ENCODE measurements at places on chromosomes 12 and 14.

- DNase-seq = no peak
These were observed 349.7 kb downstream of the ATP23 start for GRCh38 chr12:58291106-58291505.

- DNase-seq = no peak
These were observed 98.9 kb downstream of the RBM19 start for GRCh38 chr12:113867258-113867657.

- no peak for DNase-seq
These were observed 79.9 kb downstream of the PHLDA1 start for GRCh38 chr12:75951399-75952278.

GRCh38 chr14:53493320-53493719 lies 340.2 kb upstream of the DDHD1 start:
- no peak for DNase-seq

DNA sequence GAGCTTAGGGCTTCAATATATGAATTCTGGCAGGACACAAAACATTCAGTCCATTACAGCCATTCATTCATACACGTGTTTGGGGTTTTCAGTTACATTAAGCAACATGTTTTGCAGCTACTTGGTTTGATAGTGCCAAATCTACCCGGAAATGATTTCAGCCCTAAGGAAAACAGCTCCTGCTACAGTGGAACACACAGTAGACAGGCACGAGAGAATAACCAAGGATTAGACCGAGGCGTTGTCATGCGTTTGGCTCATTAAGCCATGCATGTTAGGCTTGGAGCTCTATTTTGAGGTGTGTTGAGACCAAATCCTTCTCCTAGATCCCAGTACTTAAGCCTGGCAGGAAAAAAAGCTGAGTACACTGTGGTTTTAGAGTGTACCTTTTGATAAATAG lies 177.4 kb downstream of the PRKCH start:
- DNase-seq = no peak

DNA sequence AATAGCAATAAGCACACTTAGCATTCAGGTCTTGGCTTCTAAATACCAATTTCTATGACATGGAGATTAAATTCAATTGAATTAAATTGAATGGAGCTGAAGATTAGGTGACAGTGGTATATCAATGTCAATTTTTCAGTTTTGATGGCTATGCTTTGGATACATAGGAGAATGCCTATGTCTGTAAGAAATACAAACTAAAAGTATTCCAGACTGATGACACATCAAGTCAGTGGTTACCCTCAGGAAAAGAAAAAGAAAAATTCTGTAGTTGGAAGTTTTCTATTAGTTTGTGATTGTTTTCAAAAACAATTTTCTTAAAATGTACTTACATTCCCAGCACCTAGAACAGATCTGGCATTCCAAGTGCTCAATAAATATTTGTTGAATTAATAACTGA lies 4.9 kb upstream of the DCAF4 start:
- DNase-seq = no peak

GRCh38 chr12:57859121-57859520 lies 12.6 kb upstream of the CTDSP2 start:
- DNase-seq = no peak

- DNase-seq = no peak
These were observed 403.9 kb downstream of the MED13L start for GRCh38 chr12:115873451-115874082.
